Putamen (tissue), 1 donor: ENCODE measurements at places on chromosomes 6 and 20.

DNA sequence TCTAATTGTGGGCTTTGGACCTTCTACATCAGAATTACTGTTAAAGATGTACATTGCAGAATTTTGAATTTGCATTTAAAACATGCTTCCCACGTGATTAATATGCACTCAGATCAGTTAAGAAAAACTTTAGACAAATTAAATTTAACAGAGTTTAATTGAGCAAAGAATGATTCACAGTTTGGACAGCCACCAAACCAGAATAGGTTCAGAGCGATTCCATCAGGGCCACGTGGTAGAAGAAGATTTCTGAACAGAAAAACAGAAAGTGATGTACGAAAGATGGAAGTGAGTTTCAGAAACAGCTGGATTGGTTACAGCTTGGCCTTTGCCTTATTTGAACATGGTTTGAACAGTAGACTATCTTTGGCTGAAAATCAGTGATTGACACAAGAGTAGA lies 704.2 kb upstream of the MAP3K7 start:
- DNase-seq = no peak

GRCh38 chr6:24972311-24972958 lies 36.7 kb upstream of the RIPOR2 start:
- DNase-seq = no peak

DNA sequence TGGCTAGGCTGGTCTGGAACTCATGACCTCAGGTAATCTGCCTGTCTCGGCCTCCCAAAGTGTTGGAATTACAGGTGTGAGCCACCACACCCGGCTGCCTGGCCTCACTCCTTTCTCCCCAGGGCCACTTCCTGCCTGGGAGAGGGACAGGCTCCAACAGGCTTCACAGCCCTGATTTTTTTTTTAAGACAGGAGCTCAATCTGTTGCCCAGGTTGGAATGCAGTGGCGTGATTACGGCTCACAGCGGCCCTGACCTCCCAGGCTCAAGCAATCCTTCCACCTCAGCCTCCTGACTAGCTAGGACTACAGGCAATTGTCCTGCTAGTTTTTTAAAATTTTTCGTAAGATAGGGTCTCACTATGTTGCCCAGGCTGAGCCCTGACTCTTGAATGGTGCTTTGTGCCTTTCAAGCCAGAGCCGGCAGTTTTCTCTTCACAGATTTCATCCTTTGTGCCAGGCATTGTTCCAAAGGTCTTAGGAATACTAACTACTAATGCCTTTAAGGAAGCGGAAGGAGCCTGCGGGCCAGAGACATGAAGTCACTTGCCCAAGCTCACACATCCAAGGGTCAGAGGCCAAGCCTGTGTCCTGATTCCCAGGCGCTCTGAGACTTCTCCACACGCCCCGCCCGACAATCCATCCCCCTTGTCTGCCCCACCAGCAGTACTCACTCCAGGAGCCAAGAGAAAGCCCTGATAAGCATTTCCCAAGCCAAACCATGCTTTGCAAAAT lies 19.2 kb downstream of the CAPN11 start:
- DNase-seq = no peak

- no peak for DNase-seq
These were observed 9.0 kb downstream of the BRD2 start for GRCh38 chr6:32977272-32977952.

DNA sequence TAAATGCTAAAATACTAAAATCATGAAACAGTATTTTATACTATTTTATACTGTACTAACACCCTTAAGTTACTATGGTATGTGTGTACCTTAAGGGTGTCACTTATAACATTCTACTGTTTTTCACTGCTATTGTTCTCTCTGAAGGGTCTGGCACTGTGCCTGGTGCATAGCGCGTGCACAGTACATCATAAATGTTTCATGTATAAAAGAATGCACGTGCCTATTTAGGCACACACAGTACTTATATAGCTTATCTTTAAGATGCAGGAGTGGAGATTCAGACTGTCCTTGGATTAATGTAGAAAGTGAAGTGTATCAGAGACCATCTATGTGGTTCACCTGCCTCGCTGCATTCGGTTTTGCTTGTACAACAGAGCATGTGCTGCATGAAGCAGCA lies 64.0 kb upstream of the SGK1 start:
- DNase-seq = no peak

- no peak for DNase-seq
These were observed 43.1 kb upstream of the HECA start for GRCh38 chr6:139091826-139092225.

DNA sequence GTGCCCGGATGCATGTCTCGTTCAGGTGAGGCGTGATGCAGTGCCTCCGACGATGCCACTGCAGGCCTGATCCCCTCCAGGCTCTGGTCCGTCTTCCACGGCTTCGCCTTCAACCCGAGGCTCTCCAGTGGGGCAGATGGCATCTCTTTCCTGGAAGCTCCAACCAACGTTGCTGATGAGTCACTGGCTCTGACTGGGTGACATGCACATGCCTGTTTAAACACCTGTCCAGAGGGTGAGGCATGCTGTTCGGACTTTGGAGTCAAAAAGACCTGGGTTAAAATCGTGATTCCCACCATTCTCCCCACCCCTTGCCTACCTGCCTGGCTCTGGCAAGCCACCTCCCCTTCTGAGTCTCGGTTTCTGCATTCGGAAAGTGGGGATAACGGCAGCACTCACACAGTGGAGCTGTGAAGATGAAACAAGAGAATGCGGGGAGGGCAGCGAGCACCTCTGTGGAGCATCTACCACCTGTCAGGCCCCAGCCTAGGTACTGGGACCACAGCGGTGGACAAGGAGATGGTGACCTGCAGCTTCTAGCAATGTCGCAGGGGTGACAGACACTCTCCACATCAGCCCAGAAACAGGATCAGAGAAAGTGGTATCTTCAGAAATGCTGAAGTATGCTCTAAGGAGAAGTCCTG lies 8.5 kb upstream of the EDN3 start:
- no peak for DNase-seq

DNA sequence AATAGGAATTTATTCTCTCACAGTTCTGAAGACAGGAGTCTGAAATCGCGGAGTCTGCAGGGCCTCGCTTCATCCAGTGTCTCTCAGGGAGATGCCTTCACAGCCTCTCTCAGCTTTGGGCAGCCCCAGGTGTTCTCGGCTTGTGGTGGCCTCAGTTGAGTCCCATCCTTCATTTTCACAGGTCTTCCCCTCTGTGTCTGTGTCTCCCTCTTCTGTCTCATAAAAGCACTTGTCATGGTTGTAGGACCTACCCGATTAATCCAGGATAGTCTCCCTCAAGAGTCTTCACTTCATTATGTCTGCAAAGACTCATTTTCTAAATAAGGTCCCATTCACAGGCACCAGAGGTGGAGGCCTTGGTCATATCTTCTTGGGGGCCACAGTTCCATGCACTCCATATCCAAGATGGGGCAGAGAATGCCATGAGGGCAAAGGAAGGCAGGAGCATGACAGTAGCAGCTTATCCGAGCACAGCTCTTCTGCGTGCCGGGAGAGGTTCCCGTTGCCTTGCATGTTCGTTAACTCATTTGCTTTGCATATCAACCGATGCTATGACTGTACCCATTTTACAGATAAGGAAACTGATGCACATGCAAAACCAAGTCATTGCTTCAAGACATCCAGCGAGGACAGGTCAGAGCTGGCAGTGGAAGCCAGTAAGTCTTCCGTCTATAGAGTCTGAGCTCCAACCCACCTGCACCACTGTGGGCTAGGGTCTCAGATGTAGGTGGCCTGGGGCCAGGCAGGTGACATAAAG lies 363.8 kb upstream of the SULF2 start:
- no peak for DNase-seq

DNA sequence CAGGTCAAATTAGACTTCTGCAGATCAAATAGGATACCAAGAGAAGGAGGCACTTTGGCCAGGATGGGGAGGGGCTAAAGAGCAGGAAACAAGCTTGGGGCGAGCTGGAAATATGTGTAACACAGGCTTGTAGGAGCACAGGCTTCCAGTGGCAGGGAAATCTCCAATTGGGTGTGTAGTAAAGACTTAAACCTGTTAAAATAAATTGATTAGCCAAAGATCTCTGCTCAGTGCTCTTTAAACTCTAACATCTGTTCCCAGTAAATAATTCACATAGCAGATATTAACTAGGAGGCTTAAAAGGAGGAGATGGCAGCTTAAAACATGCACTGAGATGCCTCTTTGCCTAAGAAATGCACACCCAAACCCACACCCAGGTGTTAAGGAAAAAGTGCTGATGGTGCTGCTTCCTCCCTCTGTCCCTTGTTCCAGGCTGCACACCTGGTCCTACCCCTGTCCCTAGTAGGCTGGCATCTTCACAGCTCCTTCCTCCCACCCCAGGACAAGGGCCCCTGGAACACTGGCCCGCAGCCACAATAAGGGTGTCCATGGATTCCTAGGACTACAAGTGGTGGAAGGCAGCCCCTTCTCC lies 93.5 kb upstream of the MLN start:
- DNase-seq = no peak

GRCh38 chr6:113344969-113345368 lies 512.2 kb upstream of the MARCKS start:
- no peak for DNase-seq

- no peak for DNase-seq
These were observed 111.2 kb upstream of the HIVEP1 start for GRCh38 chr6:11900662-11901598.

- no peak for DNase-seq
These were observed 111.0 kb downstream of the MRPL14 start for GRCh38 chr6:44016131-44016870.

DNA sequence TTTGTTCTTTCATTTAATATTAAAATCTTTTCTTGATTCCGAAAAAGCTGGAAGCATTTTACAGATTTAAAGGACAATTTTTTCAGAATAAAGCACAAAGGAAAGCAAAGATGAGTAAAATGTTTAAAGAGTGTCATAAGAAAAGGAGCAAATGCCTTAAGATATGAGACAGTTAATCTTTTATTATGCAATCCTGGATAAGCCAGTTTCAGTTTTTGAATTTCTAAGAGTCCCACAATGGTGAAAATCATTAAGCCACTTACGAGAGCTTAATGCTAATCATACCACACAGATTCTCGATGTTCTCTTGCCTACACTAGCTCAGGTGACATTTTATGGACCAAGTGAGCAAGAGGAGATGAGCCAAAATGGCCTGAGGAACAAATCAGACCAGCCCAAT lies 103.7 kb upstream of the RNF217 start:
- no peak for DNase-seq

DNA sequence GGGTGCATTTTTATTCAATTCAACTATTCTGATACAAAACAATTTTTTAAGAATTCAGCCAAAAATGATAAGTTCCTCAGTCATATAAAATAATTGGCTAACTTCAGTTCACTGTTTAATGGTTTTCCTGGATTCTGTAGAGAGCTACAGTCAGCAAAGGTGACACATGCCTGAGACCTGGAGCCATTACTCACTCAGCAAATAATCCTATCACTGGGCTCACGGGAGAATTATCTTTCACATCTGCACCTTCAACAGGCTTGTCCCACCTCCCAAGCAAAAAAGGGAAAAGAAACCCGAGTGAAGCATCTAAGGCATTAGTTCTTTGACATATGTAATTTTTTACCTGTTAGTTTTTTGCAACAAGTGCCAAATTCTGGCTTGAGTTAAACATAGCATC lies 34.9 kb upstream of the FOXA2 start:
- DNase-seq = no peak

DNA sequence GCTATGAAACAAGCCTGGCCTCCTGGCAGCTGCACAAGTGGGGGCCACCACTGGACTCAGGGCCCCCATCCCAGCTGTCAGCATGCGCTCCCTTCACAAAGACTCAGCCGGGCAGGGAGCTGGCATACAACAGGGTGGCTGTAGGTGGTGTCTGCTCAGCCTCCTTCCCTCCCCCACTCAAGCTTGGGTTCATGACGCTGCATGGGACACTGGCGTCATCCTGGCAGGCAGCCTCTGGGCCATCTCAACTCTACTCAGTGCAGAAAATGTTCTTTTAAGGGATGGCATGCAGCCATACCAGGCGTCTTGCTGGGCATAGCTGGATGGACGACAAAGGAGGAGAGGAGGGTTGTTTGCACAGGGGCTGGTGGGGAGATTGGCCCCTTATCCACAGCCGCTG lies 30.5 kb downstream of the SAYSD1 start:
- no peak for DNase-seq

GRCh38 chr6:33950472-33950881 lies 146.7 kb upstream of the MLN start:
- DNase-seq = no peak

- no peak for DNase-seq
These were observed 12.5 kb downstream of the PRDM1 start for GRCh38 chr6:106098383-106099234.

GRCh38 chr6:29665942-29666825 lies 9.3 kb downstream of the MOG start:
- no peak for DNase-seq

- no peak for DNase-seq
These were observed 64.1 kb upstream of the CLVS2 start for GRCh38 chr6:122931916-122932315.

DNA sequence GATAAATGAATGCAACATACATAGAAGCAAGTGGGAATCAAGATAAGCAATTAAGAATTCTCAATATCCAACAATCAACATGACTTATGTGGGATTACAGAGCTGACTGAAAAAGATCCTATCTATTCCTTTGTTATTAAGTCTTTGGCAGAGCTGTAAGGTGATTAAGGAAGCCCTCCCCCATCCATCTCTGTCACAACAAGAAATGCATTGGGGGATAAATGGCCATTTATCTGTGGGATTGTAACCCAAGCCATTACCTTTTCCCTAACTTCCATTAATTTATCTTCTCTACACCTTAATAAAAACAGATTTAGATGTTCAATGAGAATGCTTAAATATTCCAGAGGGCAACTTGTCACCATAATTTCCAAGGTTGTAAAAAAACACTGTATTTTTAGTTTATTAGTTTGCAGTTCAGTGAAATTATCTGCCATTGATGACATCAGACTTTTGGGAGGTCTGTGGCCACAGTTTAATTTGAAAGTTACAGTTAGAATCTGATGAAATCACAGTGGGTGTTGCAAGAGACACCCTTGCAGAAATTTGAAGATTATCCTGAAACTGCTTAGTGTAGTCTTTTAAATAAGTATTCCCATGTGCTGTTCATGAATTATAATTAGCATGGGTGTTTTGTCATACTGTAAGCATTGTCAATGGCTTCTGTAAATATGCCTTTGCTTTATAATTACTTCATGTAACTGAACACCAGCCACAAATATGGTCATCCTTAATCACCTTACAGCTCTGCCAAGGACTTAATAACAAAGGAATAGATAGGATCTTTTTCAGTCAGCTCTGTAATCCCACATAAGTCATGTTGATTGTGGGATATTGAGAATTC lies 49.4 kb upstream of the FYN start:
- no peak for DNase-seq
